NCI-H1694 (cell line): ENCODE measurements at places on chromosomes 6 and 20.
A peak's percentile ranks its signal among the peaks of the same experiment; 100 is the strongest.

GRCh38 chr6:45818655-45819054 is 197.0 kb downstream of the CLIC5 start:
- DNase-seq, result no peak

GRCh38 chr20:61437280-61438206 is 185.5 kb downstream of the CDH4 start:
- DNase-seq, result no peak

DNA sequence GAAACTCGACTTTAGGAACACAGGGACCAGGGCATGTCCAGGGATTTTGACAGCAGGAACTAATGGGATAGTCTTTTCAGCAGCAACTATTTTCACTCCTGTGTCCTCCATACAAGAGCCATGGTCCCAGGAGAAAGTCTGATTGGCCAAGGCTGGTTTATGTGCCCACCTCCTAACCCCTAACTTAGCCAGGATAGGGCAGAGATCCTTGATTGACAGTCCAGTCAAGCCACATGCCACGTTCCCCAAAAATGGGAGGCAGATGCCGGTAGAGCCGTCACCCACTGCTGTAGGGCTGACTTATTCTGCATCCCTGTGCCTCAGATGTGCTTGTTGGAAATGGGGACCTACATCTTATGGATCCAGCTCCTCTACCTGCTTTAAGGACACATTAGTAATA is 22.3 kb downstream of the SLC2A10 start:
- no peak for DNase-seq

GRCh38 chr20:23305098-23305497 is 45.5 kb upstream of the NXT1 start:
- DNase-seq, result no peak

- no peak for DNase-seq
Measured at GRCh38 chr20:31857861-31858759, 12.2 kb downstream of the DUSP15 start.

DNA sequence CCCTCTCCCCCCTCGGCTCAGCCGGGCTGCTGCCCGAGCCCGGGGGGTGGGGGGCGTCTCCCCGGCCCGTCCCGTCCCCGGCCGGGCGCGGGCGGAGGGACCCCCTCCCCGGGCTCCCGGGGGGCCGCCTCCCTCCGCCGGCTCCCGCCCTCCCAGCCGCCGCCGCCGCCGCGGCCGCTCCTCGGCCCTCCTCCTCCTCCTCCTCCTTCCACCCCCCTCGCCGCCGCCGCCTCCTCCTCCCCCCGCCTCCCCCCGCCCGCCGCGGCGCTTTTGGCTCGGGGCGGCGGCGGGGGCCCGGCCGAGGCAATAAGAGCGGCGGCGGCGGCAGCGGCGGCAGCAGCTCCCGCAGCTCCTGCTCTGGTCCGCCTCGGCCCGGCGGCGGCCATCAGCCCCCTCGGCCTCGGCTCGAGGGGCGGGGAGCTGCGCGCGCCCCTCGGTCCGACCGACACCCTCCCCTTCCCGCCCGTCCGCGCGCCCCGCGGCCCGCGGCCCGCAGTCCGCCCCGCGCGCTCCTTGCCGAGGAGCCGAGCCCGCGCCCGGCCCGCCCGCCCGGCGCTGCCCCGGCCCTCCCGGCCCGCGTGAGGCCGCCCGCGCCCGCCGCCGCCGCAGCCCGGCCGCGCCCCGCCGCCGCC is 38.7 kb downstream of the GNAS start:
- no peak for DNase-seq

- no peak for DNase-seq
Measured at GRCh38 chr6:40407239-40407638, 179.9 kb downstream of the LRFN2 start.

DNA sequence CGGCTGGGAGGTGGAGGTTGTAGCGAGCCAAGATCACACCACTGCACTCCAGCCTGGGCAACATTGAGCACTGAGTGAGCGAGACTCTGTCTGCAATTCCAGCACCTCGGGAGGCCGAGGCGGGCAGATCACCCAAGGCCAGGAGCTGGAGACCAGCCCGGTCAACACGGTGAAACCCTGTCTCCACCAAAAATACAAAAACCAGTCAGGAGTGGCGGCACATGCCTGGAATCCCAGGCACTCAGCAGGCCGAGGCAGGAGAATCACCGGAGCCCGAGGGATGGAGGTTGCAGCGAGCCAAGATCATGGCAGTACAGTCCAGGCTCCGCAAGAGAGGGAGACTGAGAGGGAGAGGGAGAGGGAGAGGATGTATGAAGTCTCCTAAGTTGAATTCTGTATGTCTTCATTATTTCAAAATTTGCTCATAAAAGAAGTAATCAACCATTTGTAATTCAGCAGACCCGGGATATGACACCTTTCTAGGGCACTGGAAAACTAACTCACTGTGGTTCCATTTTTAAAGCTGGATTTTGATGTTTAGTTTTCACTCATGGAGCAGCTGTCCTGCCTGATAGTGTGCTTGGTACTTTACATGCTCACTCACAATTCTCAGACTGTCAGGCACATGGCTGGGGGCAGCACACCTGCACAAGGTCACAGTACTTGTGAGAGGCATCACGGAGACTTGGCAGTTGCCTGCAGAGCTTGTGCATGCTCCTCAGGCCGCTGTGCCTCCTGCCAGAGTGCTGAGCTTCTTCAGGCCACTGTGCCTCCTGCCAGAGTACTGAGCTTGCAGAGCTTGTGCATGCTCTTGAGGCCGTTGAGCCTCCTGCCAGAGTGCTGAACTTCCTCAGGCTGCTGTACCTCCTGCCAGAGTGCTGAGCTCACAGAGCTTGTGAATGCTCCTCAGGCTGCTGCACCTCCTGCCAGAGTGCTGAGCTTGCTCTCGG is 106.2 kb downstream of the ERMARD start:
- DNase-seq, result no peak

- no peak for DNase-seq
Measured at GRCh38 chr6:110619275-110619908, 143.0 kb upstream of the SLC22A16 start.

DNA sequence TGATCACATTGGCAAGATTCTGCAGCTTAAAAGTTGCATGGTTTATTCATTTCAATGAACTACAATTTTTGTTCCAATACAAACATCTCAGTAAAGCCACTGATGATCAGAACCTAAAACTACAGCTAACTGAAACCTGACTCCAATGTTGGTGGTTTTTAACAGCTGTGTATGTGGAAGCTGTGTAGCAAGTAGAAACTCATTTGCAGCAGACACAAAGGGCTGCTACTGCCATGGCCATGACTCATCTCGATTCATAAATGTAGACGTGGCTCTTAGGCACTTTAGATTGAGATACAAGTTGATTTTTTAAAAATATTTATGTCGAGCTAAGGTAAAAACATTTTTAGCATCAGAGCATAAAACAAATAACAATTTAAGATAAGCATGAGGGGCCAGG is 19.5 kb upstream of the MAP3K4 start:
- no peak for DNase-seq

DNA sequence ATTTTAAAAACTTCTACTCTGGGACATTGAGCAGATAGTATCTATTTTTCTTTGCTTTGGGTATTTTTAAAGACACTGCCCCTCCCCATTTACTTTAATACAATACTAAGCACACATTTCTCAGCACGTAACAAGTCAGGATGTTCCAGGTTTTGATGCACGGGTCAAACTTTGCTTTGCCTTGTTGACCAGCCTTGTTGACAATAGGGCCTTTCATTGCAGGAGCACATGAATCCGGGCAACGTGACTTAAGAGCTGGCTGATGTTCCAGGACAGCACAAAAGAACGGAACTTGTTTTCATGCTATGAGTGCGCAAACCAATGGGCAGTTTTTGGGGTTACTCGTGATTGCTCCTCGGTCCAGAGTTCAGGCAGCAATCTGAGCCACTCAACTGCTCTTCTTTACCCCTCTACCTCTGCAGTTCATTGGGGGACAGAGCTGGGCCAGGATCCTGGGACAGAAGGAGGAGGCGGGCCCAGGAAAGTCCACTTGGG is 78.6 kb upstream of the SLC22A16 start:
- no peak for DNase-seq

DNA sequence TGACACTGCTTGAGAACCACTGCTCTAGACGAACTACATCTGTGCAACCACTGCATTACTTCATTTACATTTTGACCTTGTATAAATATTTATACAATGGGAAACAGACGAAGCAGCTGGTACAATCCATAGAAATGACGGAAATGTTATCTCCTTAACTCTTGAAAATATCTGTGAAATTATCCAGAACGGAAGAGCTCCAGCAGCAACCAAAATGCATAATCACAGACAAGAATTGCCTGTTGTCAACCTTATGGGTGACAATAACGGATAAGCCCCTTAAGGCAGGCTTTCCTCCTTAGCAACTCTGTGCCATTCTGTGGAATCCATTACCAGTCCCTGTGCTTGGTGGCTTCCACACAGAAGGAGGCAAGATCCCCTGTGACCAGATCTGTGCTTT is 115.4 kb downstream of the DTNBP1 start:
- DNase-seq, result no peak

DNA sequence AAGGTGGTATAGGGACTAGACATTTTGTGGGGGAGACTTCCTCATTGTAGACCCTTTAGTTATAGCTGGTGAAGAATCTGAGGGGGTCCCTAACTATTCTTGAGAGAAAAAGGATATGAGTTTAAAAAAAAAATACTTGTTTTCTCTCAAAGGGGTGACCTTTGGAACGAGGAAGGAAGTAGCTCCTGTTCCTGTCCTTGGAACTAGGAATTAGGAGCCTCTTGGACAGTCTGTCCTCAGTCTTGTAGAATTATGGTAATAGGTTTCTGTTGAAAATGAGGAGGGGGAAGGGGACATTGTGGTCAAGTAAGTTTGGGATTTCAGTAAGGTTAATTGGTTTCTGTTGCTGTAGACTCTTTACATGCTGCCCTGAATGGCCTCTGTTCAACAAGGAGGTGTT is 56.5 kb downstream of the PLEKHG1 start:
- no peak for DNase-seq

- no peak for DNase-seq
Measured at GRCh38 chr6:111973118-111973761, 80.7 kb upstream of the CCN6 start.

DNA sequence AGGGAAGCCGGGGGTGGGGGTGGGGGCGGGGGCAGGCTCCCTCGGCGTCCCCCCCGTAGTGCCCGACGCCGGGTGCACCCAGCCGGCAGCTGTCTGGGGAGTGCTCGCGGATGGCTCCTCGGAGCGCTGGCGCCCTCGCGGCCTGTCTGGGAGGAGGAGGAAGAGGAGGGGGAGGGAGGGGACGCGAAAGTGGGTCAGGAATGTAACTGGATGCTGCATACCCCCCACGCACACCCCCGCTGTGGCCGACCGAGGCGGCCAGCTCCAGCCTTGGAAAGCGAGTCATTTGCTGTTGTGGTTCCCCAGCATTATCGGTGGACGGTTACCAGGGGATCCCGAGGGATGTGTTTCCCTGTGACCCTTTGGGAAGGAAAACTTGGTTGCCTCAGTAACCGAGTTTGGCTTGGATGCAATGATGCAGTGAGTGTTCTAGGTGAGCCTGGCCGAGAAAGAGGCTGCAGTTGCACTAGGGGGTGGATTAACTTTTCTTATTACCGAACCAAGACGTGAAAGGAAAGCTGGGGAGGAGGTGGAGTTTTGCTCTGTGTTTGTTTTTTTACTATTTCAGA is 55.2 kb upstream of the RREB1 start:
- peak; percentile 16 for DNase-seq

DNA sequence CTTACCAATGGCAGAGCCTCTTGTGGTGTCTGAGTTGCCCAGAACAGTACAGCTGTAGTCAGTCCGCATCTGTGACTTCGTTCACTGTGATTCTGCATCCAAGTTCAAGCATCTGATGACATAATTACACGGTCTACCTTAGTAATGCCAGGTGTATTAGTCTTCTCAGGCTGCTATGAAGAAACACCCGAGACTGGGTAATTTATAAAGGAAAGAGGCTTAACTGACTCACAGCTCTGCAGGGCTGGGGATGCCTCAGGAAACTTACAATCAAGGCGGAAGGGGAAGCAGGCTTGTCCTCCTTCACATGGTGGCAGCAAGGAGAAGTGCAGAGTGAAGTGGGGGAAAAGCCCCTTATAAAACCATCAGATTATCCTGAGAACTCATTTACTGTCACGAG is 163.9 kb upstream of the SULF2 start:
- no peak for DNase-seq

GRCh38 chr6:155303361-155303870 is 10.9 kb downstream of the TFB1M start:
- no peak for DNase-seq

DNA sequence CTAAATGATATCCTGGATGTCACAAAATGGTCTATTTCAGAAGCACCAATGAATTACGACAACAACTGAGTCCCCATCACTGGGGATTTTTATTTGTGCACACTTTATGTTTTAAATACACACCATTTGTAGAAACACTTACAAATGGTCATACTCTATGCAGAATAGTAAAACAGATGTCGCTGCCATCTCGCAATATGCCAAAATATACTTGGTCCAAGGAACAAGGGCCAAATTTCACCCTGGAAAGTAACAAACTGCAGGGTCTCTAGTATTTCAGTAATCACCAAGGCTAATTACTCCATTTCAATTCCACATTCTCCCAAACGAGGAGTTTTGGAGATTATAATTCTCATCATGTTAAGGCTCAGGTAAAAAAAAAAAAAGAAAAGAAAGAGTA is 215.2 kb downstream of the LMBRD1 start:
- DNase-seq, result peak; percentile 11

DNA sequence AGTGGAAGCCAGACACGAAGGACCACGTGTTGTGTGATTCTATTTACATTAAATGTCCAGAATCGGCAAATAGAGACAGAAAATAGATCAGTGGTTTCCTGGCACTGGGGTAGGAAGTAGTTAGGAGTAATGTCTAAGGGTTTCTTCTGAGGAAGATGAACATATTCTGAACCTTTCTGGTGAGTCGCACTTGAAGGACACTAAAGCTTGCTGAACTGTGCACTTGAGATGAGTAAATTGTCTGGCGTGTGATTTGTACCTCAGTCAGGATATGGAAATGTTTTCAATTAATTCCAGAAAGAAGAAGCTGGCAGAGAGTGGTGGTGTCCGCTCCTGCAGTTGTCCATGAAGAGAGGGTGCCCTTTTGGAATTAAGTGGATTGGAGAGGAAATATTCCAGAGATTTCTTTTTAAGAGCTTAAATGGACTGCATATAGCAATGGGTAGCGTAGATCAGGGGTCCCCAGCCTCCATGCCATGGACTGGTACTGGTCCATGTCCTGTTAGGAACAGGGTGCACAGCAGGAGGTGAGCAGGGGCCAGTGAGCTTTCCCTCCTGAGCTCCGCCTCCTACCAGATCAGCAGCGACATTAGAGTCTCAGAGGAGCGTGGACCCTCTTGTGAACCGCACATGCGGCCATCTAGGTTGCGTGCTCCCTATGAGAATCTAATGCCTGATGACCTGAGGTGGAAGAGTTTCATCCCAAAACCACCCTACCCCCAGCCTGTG is 12.4 kb upstream of the KIF25 start:
- DNase-seq, result no peak

DNA sequence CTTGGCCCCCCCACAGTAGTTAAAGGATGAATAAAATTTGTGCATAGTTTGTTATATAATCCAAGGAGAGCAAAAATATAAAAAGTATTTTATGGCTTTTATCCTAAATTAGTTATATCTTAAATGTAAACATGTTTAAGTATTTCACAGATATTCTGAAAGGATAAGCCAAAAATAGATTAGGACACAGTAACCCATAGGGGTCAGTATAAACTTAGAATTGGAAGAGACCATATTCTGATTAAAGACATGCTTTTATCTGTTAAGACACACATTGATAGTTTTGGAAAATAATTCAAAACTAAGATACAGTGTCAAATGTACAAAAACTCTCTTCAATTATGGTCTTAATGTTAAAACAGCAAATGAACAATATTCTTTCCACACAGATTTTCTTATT is 4.5 kb upstream of the SERINC1 start:
- peak; percentile 16 for DNase-seq

- DNase-seq, result no peak
Measured at GRCh38 chr6:140817176-140817575, 1315.5 kb upstream of the GJE1 start.
